Stimulated activated CD4-positive, alpha-beta T cell treated with anti-CD3 and anti-CD28 coated beads, Interleukin-2, amount 100 ng/mL, for 24 hours (primary cell): ENCODE measurements at places on chromosomes 2 and 18.
A peak's percentile ranks its signal among the peaks of the same experiment; 100 is the strongest.

DNA sequence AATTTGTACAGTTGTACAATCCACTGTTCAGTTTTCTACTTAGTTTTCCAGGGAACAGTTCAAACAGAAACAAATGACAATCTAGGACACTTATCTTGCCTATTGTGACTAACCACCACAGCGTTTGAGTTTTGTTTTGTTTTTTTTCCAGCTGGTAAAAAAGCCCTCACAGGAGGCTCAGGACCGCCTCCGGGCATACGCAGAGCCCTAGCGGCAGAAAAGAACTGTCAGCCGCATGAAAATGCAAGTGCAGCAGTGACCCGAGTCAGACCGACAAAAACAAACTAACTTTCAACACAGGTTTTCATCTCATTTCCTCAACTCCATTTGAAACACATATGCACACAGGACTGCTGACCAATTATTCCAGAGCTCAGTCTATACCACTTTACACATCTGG, 68.6 kb downstream of the STEAP3 start:
- no peak for DNase-seq

- no peak for DNase-seq
These were observed 7.3 kb upstream of the CNDP2 start for GRCh38 chr18:74488864-74489263.

GRCh38 chr2:99756059-99756458, 266.2 kb upstream of the REV1 start:
- DNase-seq = no peak

GRCh38 chr2:154484338-154485099, 214.0 kb upstream of the KCNJ3 start:
- no peak for DNase-seq

DNA sequence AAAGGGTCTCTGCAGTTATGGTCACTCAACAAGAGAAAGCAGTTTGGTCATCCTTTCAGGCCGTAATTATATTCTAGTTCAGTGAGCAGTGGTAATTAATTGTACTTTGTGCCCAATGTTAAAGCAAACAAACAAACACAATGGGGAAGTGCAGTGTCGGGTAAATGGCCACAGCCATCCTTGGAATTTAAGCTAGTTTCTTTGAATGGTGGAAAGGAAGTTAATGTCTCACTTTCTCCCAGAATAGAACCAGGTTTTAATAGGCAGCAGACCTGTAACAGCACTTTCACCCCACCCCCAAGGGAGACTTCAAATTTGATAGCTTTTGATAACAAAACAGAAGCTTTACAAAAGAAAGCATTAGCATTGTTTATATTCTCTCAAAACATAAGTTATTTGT, 20.0 kb upstream of the ITGAV start:
- DNase-seq = no peak

DNA sequence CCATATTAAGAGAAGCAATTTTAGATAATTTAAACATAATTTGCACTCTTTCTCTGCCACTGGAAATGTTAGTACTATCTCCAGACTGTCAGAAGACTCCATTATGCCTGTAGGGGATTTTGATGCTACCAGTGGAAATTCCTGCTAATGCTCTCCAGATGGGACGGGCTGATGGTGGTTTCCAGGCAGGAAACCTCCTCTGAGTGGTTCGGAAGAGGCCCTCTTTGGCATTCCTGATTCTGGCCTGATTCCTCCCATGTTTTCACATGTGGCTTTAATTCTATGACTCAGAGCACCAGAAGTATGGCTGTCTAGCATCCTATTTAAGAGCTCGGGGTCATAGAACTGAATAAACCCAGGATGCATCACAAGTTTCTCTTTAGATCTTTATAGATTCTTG, 70.9 kb upstream of the ST6GAL2 start:
- DNase-seq = no peak

- DNase-seq = no peak
These were observed 91.5 kb downstream of the GULP1 start for GRCh38 chr2:188383158-188383557.

GRCh38 chr2:134259571-134259970, 5.7 kb downstream of the MGAT5 start:
- no peak for DNase-seq

GRCh38 chr2:12219761-12220160, 473.3 kb downstream of the LPIN1 start:
- DNase-seq = no peak

DNA sequence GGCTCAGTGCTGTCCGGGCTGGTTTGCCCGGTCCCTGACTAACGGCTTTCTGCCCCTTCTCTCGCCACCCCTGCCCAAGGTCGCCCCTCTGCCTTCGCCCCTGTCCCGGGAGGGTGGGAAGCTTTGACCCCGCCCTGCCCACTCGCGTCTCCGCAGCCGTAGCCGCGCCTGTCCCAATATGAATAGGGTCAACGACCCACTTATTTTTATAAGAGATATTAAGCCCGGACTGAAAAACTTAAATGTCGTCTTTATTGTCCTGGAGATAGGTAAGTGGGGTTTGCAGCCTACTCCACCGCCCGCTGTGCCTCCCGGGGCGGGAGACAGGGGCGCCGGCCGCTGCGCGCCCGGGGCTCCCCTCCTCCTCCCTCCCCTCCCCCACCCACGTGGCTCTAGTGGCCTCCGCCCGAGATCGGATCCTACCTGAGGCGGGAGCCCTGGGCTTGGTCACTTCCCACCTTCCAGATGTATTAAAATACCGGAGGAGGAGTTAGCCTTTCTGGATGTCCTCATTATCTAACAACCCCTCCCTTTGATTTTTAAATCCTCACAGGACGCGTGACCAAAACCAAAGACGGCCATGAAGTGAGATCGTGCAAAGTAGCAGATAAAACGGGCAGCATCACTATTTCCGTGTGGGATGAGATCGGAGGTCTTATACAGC, 633 bp downstream of the NABP1 start:
- peak; percentile 78 for DNase-seq

- no peak for DNase-seq
These were observed 216.9 kb upstream of the TNP1 start for GRCh38 chr2:217076657-217077232.

GRCh38 chr2:106180602-106181001, 13.5 kb downstream of the UXS1 start:
- DNase-seq = no peak

DNA sequence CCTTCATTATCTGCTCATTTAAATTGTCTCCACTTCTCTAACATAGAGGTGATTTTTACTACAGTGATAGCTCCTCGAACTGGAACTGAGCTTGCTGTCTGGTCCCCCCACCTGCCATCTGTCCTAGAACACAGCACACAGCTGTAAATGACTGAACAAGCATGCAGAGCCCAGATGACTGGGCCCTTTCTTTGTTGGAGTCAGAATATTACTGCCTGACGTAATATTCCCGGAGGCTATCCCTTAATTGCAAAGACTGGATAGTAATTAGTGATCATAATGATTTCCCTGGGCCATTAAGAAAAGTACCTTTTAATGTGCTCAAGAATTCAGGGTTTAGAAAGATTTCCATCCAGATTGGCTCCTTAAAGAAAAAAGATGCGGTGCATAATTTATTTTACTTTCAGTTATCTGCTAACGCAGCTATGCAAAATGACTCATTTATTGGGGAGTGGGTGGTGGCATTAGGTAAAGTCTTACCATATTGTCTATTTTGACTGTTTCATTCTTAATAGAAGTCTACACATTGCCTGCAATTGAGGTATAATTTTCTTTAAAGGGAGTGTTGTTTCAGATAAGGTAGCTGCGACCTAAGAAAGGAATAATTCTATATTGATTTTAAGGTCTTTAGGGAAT, 84.4 kb downstream of the MAP4K4 start:
- DNase-seq = no peak

- no peak for DNase-seq
These were observed 24.5 kb downstream of the ABI2 start for GRCh38 chr2:203352604-203353255.

DNA sequence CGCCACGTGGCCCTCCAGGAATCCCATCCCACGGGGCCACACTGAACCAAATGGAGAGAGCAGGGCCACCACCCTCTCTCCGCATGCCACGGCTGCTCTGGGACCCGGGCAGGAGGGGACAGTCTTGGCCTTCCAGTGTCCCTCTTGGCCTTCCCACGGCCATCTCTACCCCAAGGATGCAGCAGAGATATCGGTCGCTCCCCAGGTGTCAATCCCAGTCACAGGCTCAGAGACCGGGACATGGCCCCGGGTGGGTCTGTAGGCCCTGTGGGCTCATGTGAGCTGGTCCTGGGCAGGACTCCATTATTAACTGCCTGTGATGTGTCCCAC, 15.3 kb downstream of the CAPN10 start:
- no peak for DNase-seq

GRCh38 chr18:54737986-54738385, 90.3 kb upstream of the RAB27B start:
- no peak for DNase-seq

DNA sequence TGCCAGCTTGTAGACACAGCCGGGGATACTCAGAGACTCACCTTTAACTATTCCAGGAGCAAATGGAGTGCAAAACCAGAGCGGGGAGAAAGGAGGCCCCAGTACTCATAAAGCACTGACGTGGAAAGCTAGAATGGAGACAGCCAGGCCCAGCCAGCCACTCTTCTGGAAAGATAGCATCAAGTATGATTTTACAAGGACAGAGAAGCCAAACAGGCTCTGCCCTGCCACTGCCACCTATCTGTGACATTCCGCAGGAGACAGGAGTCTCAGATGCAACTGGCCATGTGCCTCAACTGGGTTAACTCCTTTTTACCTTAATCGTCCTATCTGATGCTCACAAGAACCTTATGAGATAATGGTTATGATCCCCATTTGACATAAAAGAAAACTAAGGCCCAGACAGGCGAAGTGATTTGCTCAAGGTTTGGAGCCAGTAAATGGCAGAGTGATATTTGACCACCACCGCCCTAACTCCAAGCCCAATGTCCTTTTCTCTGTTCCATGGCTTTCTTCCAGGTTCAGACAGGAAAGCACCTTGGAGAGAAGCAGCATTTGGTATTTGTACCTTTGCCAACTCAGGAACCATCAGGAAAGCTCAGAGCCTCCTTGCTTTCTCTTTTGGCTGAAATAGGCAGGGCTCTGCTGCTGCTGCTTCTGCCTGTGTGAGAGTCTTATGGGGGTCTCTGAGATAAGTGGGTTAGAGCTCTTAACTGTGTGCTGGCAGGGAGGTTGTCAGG, 15.6 kb downstream of the KIF3C start:
- no peak for DNase-seq

DNA sequence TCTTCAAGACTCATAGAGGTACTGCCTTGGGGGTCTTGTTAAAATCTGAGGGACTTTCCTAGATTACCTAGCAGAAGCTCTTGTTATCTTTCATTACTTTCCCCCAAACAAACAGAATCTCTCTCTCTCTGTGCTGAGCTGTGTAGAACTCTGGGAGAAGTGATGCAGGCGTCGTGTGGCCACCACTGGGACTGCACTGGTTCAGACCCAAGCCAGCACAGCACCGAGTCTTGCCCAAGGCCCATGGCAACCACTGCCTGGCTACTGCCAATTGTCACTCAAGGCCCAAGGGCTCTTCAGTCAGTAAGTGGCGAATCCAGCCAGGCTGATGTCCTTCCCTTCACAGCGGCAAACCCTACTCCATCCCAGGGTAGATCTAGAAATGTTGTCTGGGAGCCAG, 28.6 kb downstream of the PPP1R1C start:
- no peak for DNase-seq

DNA sequence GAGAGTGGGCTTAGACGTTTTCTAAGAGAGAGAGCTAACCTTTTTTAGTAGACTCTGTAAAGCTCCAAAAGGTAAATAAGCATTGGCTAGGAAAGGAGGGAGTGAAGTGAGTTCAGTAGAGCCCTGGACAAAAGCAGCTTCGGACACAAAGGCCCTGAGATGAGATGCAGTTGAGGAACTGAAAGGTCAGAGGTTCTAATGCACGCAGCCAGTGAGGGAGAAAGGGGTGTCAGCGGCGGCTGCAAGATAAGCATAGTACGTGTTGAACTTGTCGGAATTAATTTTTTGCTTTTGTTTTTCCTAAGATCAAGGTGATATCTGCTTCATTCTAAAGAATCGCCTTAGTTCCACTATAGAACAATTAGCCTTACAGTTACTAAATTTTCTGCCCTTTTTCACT, 11.2 kb upstream of the SLC8A1 start:
- no peak for DNase-seq

DNA sequence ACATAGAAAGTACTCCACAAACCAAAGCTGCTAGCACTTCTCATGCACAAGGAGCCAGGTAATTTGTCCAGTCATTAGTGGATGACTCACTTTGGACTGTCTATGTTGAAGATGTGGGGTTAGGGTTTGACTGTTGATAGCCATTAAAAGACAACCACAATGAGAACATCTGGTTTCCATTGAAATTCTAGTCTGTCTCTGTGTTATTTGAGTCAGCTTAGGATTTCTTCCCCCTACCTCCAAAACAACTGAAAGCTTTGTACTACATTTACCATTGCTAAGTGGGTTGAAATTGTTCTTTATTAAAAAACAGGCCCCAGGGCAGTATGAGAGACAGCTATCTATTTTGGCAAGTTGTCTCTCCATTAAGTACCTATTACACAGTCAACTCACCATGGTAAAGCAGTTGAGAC, 50.2 kb upstream of the ANKRD44 start:
- no peak for DNase-seq

DNA sequence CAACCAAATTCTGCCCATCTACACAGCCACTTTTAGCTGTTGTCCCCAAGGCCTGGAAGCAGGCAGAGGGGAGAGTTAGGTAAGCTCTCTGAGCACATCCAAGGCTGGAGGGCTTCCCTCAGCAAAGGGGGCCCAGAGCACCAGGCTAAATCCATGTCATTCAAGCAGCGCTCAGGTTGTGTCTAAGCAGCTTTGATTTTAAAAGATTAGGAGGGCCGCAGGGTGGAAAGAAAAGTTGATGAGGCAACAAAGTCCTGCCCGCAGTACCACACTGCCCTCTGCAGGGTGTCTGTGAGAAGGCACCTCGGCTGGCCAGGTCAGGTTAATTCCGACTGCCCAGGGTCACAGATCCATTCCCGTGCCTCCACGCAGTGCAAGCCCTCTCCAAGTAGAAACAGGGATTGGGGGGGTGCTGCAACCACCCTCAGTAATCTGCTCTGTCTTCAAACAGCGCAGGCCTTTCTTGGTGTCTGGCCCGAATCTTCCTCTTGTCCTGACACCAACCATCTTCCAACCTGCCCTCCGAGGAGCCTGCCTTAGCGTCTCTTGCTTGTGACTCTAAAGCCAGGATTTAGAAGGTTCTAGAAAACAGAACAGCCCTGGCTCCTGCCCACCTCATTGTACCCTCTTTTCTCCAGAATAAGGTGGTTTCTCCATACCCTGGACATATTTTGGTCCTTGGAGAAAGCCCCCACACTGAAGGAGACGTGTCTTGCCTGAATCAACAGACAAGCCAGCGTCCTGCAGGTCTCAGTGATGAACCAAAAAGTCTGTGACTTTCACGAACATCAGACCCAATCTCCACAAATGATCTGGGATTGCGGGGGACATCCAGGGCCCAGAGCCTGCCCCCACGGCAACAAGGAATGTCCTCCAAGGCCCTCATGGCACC, 289.2 kb downstream of the TNS1 start:
- DNase-seq = peak; percentile 82

- no peak for DNase-seq
These were observed 24.9 kb upstream of the COL5A2 start for GRCh38 chr2:189204322-189204941.

- DNase-seq = no peak
These were observed 1287.5 kb upstream of the NXPH2 start for GRCh38 chr2:140067661-140068060.

- no peak for DNase-seq
These were observed 101.3 kb downstream of the RAD51AP2 start for GRCh38 chr2:17416884-17417391.
